SK-MEL-5 (cell line): ENCODE measurements at places on chromosomes 2 and 18. TPM values are rescaled to one million over a fixed set of nuclear protein-coding genes. Genes with fewer than 3 reads are reported as not detected.

- DNase-seq: no peak
These were observed 115.3 kb downstream of the METTL8 start for GRCh38 chr2:171318463-171318934.

- no peak for DNase-seq
These were observed 116.3 kb downstream of the TTC32 start for GRCh38 chr2:19785447-19785846.

DNA sequence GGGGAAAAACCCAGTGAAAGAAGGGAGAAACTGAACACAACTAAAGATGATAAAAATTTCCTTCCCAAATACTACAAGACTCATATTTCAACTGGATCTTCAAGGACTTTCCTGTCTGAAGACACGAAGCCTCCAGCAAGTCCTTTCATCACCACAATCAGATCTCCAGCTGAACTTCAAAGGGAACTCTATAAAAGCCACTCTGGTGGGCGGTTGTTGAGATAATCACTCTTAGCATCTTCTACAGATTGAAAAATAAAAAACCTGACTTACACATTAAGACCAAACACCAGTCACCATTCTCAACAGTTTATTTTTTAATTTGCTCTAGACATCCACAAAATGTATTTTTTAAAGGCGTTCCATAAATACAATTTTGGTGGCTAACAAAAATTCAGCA lies 4.4 kb downstream of the REV1 start:
- DNase-seq: no peak

DNA sequence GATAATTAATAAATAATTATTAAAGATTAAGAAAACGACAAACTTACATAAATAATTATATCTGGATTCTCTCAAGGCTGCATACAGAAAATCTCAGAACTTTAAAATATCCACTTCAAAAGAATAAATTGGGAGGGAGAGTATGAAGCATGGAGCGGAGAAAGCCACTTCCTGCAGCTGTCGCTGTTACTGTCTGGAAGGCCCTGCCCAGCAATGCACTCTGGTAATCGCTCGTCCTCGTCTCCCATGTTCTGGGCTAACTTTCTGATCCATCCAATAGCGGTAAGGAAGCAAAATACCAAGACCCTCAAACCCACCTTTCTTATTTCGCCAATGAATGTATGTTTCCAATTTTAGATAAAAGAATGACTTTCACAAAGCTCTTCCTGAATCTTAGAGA lies 26.7 kb downstream of the CYRIA start:
- no peak for DNase-seq

DNA sequence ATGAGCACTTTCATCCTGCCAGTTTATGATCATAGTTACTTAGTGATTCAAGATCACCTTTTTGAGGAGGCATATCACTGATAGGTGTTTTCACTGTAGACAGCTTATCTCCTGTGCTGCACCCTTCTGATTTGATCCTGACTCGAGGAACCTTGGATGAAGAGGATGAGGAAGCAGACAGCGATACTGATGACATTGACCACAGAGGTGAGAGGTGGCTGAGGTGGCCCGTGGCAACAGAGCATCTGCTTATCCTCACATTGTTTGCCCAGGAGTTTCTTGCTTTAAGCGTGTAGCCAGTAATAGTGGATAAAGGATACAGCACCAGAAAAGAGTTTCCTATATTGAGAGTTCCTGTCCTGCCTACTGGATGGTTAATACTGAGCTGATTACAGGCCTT lies 15.7 kb downstream of the SUPT7L start:
- no peak for DNase-seq

DNA sequence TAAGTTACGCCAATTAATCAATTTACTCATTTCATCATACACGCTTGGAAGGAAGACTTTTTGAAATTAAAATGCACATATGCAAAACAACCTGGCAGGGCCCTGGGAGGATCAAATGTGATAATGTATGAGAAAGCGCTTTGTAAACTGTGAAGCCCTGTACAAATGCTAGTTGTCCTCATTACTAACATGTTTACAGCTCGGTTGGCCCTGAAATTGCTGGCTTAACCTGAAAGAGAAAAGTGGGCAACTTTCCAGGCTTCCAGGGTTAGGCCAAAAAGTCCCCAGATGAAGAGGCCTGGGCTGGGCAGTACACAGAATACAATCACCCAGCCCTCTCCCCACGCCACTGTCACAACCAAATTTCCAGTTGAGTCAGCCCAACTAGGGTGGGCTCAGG lies 60.2 kb downstream of the DNMT3A start:
- no peak for DNase-seq

GRCh38 chr2:39530411-39530866 lies 93.4 kb upstream of the MAP4K3 start:
- peak; percentile 73 for DNase-seq

DNA sequence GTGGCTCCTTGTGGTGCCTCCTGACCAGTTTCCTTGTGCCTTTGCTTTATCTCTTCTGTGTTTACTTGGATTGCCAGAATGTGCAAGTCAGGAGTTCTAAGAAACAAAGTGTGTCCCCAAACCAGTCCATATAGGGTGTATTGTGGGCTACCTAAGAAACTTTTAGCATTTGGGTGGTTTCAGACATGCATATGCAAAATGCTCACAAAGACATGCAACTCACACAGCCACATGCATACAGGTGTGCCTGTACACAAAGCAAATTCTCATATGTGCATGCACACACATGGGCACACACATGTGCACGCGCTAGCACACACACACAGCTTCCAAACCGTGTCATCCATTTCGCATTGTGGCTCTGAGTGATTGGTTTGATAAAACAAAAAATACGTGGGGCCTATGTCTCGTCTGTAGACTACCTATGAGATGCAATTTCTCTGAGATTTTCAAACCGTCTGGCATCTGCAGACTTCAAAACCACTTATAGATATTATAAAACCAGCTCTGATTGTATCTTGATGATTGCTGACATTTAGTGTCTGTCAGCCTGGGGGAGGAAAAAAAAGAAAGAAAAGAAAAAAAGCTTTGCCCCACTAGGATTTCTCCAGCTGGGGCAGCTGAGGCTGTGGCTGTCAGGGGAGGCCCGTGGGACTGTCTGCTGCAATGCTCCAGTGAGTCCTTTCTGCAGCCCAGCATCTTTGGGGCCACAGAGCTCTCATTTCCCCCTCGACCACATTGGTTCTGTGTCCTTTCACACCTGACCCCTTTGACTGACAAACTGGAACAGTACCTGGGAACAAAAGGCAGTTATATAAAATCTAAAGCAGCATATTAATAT lies 556.1 kb downstream of the CMPK2 start:
- no peak for DNase-seq

GRCh38 chr18:9174302-9174701 lies 37.7 kb downstream of the ANKRD12 start:
- no peak for DNase-seq

- DNase-seq: no peak
These were observed 931.7 kb upstream of the CHAC2 start for GRCh38 chr2:52835909-52836308.

DNA sequence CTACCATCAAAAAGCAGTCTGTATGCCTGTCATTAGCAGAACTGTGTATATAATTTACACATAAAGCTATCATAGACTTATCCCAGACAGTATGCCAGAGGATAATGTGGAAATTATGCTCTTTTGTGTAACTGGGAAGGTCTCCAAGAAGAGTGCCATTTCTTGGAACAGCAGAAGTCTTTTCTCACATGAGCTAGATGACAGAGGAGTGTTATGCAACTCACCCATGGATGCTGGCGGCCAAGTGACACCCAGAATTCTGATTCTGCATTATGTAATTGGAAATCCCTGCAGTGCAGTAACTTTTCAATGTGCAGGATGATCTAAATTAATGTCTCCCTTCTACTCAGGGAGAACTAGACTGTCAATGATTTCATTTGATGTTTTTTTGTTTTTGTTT lies 160.0 kb downstream of the UBE2E3 start:
- DNase-seq: no peak

DNA sequence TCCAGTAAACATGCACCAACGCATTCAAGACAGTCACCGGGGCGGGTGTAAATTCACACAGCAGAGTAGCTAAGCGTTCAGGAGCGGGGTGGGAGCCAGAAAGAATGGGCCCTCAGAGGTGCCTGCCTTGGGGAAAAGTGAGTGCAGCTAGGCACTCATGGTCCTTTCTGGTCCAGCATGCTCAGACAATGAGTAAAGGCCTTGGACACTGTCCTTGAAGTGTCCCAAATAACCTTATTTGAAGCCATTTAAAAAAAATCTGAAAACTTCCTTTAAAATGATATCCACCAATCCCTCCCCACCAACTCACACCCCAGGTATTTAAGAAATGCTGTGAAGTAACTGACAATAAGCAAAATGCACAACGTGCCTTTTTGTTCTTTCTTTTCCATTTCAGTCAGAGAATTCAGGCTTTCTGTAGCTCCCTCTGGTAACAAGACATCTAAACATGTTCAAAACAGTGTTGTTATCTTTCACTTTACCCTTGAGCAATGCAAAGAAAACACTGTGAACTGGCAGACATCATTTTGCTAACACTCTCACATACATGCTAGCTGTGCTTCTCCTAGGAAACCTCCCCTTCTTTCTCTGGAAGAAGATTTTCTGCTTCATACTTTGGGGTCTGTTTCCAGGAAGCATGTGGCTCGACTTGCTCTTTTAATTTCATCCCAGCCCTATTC lies 445.1 kb upstream of the SPRED2 start:
- DNase-seq: no peak

Gene ABCG8
- not detected in 2 replicates for total RNA-seq

Gene MALL
- not detected in 2 replicates for total RNA-seq

Gene CREG2
- 0.03 TPM in 1 of 2 replicates, not detected in the other for total RNA-seq

Gene TCF4
- total RNA-seq: 0.98 and 1.8 TPM in 2 replicates
